Right cardiac atrium (tissue), 5 donors: ENCODE measurements at places on chromosomes 7 and 10. TPM values are rescaled to one million over a fixed set of nuclear protein-coding genes. Genes with fewer than 3 reads are reported as not detected.
A peak's percentile ranks its signal among the peaks of the same experiment; 100 is the strongest.

- no peak for DNase-seq
These were observed 62.4 kb downstream of the PRKAG2 start for GRCh38 chr7:151814400-151815009.

DNA sequence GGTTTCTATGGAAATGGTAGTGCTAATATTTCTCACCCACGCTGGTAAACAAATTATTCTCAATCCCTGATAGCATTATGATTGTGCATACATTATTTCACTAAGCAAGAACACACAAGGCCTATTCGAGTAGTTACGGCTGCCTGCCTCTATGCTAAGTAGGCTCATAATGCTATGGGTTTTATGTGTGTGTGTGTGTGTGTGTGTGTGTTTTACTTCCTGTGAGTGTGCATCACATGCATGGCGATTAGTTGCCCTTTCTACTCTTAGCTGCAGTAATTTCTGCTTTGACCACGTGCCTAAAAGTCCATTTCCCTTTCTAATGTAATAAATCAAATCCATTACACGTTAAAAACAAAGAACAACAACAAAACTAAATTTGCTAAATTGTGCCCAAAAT is 117.0 kb downstream of the CHCHD3 start:
- DNase-seq, result no peak

DNA sequence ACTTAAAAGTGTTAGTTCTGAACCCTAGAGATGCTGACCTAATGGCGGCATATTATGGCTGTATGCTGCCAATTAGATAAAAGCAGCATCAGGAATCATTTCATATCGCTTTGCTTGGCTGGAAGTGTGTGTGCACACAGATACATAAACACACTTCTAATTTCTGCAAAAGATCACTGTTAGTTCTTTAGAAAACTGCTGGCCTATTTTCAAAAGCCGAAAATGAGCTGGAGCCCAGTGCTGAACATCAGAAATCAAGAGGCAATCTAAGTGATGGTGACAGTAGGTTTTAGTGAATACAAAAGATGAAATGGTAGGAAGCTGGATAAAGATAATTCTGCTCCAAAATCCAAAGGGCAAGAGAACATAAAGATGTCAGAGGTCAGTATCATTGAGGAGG is 745.8 kb upstream of the LRRTM3 start:
- DNase-seq, result no peak

GRCh38 chr10:82625512-82626189 is 750.7 kb downstream of the NRG3 start:
- DNase-seq, result no peak

SLC18A3 gene
- not detected for total RNA-seq

DNA sequence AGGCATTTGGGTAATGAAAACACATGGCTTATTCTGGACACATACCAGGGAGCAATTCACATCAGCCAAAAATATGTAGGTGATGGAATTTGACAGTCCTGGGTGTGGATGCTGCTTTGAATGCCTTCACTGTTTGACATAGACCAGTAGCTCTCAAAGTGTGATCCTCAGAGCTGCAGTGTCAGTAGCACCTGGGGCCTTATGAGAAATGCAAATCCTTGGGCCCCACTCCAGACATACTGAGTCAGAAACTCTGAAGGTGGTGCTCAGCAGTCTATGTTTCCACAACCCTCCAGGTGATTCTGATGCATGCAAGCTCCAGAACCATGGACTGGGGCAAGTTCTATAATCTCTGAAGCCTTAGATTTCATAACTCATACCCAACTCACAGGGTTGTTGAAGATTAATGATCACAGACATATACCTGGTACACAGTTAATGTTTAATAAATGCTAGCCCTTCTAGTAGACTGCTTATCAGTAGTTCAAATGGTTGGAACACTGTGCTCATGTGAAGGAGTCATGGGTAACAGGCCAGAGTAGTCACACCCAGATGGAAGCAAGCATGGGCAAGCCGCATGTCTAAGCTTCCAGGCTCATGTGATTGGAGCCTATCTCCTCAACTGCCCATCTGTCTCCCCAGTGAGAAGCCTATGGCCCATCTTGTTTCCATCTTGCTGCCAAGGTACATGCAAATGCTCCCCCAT is 715.7 kb downstream of the GRID1 start:
- no peak for DNase-seq

- DNase-seq, result peak; percentile 62
These were observed 7.1 kb upstream of the TBX20 start for GRCh38 chr7:35261041-35261440.

- no peak for DNase-seq
These were observed 2.5 kb upstream of the AVPI1 start for GRCh38 chr10:97689559-97690020.

- no peak for DNase-seq
These were observed 7.0 kb downstream of the HHEX start for GRCh38 chr10:92696606-92697383.

DNA sequence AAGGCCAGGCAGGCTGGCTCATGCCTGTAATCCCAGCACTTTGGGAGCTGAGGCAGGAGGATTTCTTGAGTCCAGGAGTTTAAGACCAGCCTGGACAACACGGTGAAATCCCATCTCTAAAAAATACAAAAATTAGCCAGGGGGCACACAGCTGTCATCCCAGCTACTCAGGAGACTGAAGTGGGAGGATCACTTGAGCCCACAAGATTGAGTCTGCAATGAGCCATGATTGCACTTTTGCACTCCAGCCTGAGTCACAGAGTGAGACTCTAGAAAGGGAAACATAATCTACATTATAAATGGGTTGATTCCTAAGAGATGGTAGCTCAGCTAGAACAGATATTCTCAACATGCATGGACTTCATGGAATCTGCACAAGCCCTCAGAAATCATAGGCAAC is 6.3 kb upstream of the LIPF start:
- no peak for DNase-seq

CCDC3 gene
- total RNA-seq, result 9.3 TPM

- DNase-seq, result no peak
These were observed 23.6 kb downstream of the NRP1 start for GRCh38 chr10:33310853-33311252.

- DNase-seq, result no peak
These were observed 124.6 kb downstream of the AUTS2 start for GRCh38 chr7:69722843-69723242.

- no peak for DNase-seq
These were observed 129.5 kb upstream of the CDK1 start for GRCh38 chr10:60648761-60649160.

DNA sequence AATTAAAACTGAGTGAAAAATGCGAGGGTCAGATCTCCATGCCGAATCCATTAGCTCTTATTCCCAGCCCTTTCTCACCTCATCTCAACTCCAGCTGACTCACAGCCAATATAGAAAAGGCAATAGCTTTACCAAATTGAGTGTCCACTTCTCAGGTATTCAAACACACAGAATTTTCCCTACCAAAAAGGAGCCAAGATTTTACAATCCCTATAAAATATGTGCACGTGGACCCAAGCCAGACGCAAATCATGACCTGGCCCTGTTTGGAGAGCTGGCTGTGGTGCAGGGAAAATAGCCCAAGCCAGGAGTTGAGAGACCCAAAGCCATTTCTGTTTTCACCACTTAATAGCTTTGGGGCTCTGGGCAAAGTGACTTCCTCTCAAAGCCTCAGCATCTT is 379.7 kb upstream of the AUTS2 start:
- no peak for DNase-seq

MET gene
- total RNA-seq, result 8.4 TPM

- DNase-seq, result no peak
These were observed 8.8 kb upstream of the CCNJ start for GRCh38 chr10:96034625-96035024.

GRCh38 chr7:137080516-137081203 is 212.2 kb downstream of the CHRM2 start:
- no peak for DNase-seq

DNA sequence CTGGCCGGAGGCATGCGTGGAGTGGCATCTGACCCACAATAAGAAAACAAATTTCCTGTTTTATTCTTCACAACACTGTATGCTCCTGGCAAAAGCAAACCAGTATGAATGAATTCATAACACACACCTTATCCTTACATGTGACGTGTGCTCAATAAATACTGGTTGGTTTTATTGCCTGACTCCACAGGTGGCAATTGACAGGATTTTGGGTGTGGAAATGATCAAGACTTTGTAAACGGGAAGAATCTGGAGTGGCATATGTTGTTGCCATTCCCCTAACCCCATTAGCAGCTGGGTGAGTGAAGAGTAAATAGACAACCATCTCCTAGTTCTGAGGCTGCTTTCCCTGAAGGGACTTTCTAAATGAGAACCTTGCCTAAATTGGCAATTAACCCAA is 215.5 kb upstream of the AOAH start:
- no peak for DNase-seq

- DNase-seq, result no peak
These were observed 112.8 kb downstream of the CACNA2D1 start for GRCh38 chr7:82330706-82331215.

APBB1IP gene
- 8.4 TPM for total RNA-seq

GRCh38 chr7:46776790-46777189 is 805.1 kb downstream of the TNS3 start:
- no peak for DNase-seq
